ENCODE measurements at places on chromosomes 1 and 21. TPM values are rescaled to one million over a fixed set of nuclear protein-coding genes. Genes with fewer than 3 reads are reported as not detected.

GRCh38 chr1:26786437-26787380 is 1.0 kb upstream of the PIGV start:
- peak; percentile 94 for DNase-seq

DNA sequence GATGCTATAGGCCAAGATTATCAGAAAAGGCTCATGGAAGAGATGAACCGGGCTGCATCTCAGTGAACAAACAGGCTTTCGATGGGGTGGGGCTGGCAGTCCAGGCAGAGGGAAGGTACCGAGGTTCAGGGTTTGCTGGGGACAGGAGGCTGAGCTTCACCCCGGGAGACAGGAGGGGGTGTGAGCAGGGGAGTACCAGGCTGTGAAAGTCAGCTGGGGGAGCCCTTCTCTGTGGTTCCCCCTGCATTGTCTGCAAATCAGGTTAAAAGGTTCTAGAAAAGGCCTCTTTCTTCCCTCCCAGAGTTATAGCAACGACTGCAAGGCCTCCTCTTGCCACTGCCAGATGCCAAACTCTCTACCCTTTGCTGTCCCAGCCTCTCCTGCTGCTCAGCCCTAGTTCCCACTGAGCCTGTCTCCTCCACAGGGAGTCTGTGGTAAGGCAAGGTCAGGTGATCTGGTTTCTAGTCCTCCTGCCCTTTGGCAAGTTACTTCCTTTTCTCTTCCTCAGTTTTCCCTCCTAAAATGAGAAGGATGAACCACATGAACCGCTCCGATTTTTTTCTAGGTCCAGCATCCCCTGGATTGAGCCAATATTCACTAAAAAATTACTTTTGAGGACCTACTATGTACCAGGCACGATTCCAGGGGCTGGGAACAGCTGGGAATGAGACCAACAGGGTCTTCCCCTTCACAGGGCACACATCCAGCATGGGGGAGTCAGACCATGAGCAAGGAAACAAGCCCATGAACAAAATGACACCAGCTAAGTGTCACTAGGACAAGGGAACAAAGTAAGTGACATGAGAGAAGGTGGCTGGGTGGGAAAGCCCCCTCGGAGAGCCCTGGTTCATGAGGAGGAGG is 7.2 kb downstream of the LAD1 start:
- DNase-seq: peak; percentile 18

- no peak for DNase-seq
These were observed 8.1 kb downstream of the ARF1 start for GRCh38 chr1:228090613-228091081.

GUCA2A gene
- not detected for total RNA-seq

ERICH3 gene
- not detected for total RNA-seq

DNA sequence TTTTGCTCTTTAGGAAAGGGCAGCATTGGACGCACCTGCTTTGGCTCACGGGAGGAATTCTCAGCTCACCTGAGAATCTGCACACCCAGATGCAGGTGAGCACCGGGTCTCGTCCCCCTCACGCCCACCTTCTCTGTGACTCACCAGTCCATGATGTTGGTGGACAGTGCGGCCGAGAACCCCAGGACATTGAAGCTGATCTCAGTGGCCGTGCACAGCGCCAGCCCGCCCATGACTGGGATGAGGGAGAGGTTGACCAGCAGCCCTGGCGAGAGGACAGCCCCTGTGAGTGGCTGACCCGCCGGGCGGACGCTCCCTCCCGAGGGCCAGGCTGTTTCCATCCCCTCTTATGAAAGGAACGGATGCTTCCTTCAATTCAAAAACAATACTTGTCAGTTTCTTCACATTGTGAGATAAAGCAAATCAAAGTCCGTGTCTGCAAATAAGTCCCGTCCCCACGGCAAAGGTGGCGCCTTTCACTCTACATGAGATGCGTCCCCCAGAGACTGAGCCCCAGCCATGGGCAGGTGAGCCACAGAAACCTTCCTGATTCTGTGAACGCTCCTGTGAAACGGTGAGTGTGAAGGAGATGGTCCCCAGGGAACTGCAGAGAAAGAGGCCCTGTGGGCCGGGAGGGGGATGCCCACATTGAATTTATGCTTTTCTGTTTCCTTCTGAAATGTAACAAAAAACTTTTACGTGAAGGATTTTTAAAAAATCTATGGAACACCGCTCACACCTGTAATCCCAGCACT is 12.7 kb upstream of the CDK11B start:
- DNase-seq: no peak

- DNase-seq: peak; percentile 60
These were observed 80.2 kb upstream of the GREM2 start for GRCh38 chr1:240691909-240692705.

DNA sequence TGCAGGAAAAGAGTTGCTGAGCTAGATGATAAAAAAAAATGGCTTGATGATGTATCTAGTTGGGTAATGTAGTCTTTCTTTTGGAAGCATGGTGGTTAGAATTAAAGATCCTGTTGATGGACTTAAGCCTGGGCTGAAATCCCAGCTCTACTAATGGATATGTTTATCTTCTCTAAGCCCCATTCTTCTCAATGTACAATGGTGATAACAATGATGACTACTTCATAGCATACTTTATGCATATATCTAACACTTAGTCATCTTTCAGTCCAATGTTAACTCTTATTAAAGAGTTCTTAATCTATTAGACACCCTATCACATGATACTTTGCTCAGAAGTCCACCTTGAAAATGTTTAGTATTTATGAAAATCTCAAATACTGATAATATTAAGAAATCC is 189.5 kb downstream of the PLA2G4A start:
- no peak for DNase-seq

ZBTB8B gene
- 0.32 TPM for total RNA-seq

GRCh38 chr1:9996624-9997582 is at the start of gene RBP7:
RBP7 (plus strand) TSS chr1:9997228; CDS start chr1:9997259, 31 bp downstream.
- peak; percentile 20 for DNase-seq
